ENCODE measurements at places on chromosomes 2 and 18. TPM values are rescaled to one million over a fixed set of nuclear protein-coding genes. Genes with fewer than 3 reads are reported as not detected.

The EMX1 gene
- 0.15 TPM for total RNA-seq

The MATN3 gene
- total RNA-seq = not detected

The CTAGE1 gene
- total RNA-seq = not detected

The ZNF396 gene
- total RNA-seq = 1.7 TPM

The IL36G gene
- total RNA-seq = not detected

The RTN4 gene
- total RNA-seq = 95.8 TPM

The GNLY gene
- 6.1 TPM for total RNA-seq

The PRSS56 gene
- total RNA-seq = not detected

The CCDC85A gene
- total RNA-seq = 0.42 TPM

The IFIH1 gene
- total RNA-seq = 8.2 TPM

The SERPINB11 gene
- total RNA-seq = 2.1 TPM

The RFTN2 gene
- total RNA-seq = 7.4 TPM

The M1AP gene
- not detected for total RNA-seq

The CACNB4 gene
- total RNA-seq = 7.2 TPM

The SLC9A4 gene
- 0.40 TPM for total RNA-seq

The TMEM198 gene
- 0.79 TPM for total RNA-seq
